ENCODE measurements at places on chromosomes 11 and 22.

DNA sequence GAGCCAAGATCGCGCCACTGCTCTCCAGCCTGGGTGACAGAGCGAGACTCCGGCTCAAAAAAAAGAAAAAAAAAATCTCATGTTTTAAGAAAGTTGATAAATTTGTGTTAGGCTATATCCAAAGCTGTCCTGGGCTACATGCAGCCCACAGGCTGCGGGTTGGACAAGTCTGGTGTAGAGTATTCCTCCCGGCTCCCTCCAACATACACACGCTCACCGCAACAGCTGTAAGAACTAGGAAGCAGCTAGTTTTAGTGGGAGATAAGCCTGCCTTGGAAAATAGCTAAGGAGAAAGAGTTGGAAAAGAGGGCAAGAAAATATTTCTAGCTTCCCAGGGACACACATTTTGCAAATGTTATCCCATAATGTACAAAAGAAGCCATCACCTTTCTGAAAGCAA is 46.6 kb downstream of the CELF1 start:
- H3K27ac ChIP-seq = peak overlapping the region; percentile 60
- no peak overlapping the region for H3K4me3 ChIP-seq
- peaks cover 64% of the 10 kb centered on the region for H3K4me1 ChIP-seq
- no peak for DNase-seq
- H3K27me3 ChIP-seq = no peaks in the 10 kb centered on the region

- H3K4me1 ChIP-seq = no peaks in the 10 kb centered on the region
- H3K36me3 ChIP-seq = no peaks in the 10 kb centered on the region
- no peak for DNase-seq
These were observed 76.8 kb downstream of the MN1 start for GRCh38 chr22:27724709-27725108.

- no peak for DNase-seq
- no peak overlapping the region for H3K27ac ChIP-seq
- H3K27me3 ChIP-seq = peaks cover 19% of the 10 kb centered on the region
- peaks cover 9% of the 10 kb centered on the region for H3K36me3 ChIP-seq
- peaks cover 17% of the 10 kb centered on the region for H3K4me1 ChIP-seq
These were observed 565 bp downstream of the GAS2L1 start for GRCh38 chr22:29306835-29307595.

GRCh38 chr22:46040471-46041465 is 63.8 kb upstream of the WNT7B start:
- H3K27me3 ChIP-seq = no peaks in the 10 kb centered on the region
- DNase-seq = no peak
- peaks cover 7% of the 10 kb centered on the region for H3K36me3 ChIP-seq
- no peak overlapping the region for H3K4me3 ChIP-seq

DNA sequence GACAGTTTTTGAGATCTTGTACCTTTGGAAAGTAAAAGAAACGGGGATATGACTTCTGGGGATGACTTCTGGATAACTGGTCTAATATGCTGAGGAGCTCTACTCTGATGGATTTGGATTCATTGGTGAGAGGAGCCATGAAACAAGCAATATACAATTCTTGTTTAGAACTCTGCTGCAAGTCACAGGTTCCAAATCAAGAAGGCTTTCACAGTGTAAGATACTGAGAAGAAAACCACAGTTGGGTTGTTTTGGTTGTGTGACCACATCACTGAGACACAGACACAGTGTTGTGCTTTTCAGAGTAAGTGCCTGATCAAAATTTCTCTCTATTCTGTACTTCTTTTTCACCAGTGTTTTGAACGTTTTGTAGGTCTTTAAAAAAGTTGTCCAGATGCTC is 13.1 kb upstream of the UCP2 start:
- peaks cover 38% of the 10 kb centered on the region for H3K4me1 ChIP-seq
- H3K27ac ChIP-seq = peak overlapping the region; percentile 99

DNA sequence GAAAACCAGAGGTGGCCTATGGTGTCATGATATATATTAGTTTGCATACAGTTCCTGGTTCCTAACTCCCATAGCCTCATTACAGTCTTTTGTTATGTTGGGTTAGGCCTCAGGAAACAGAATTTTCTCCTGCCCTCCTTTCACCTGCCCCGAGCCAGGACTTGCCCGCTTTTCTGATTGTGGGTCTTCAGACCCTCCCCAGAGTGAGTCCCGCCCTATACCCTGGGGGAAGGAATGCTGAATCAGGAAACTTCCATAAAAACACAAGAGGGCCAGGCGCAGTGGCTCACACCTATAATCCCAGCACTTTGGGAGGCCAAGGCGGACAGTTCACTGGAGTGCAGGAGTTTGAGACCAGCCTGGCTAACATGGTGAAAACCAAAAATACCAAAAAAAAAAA is 70.9 kb downstream of the SLC35F2 start:
- H3K4me1 ChIP-seq = no peaks in the 10 kb centered on the region
- peaks cover 2% of the 10 kb centered on the region for H3K36me3 ChIP-seq
- DNase-seq = no peak
- no peak overlapping the region for H3K4me3 ChIP-seq
- peaks cover 10% of the 10 kb centered on the region for H3K27me3 ChIP-seq

DNA sequence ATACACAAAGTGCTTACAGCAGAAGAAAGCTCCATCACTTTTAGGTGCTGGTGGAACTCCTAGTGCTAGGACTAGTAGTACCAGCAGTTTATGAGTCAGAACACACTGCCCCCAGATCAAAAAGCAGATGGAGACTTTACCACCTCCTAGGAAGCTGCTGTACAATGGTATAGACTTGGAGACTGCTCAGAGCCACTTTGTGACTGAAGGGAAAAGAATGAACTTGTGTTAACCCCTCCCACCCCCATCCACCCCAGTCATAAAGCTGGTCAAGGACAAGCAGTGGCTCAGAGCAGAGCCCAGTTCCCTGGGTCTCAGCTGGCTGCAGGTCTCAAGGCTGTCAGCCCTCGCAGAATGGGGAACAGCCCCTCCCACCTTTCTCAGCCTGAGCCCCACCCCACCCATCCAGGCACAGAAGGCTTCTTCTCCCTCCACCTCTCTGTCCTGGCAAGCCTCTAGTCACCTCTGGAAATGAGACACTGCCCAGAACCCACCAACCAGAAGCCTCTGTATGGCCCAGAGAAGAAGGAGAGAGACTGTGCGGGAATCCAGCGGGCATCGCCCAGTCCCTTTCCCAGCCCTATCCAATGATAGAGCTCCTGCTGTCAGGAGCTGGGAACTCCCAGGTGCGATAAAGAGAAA is 23.8 kb downstream of the PACSIN2 start:
- peaks cover 11% of the 10 kb centered on the region for H3K36me3 ChIP-seq
- H3K27ac ChIP-seq = no peak overlapping the region
- H3K4me1 ChIP-seq = peaks cover 17% of the 10 kb centered on the region
- no peak for DNase-seq
- no peak overlapping the region for H3K4me3 ChIP-seq

DNA sequence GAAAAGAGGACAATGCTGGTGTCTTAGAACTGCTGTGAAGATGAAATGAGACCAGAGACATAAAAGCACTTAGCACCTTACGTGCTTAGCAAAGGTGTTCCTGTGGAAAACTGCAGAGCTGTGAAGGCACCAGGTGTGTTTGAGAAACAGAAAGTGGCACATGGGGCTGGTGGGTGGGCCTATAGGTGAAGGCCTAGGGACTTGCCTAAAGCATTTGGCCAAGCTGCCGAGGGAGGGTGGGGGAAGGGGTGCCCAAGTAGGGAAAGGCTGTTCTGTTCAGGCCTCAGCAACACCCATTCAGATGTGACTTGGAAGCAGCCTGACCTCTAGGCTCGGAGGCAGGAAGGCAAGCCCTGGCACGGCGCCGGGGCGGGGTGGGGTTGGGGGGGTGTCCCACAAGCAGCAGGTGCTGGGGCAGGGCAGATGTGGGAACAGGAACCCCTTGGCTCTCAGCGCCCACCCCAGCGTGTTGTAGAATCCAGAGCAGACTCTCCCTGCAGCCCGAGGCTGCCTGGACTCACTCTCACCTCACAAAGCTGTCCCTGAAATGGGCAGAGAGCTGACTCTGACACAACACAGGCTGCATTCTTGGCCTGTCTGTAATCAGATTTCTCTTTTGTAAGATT is 366.7 kb upstream of the NARS2 start:
- peaks cover 24% of the 10 kb centered on the region for H3K27me3 ChIP-seq
- DNase-seq = no peak
- no peaks in the 10 kb centered on the region for H3K36me3 ChIP-seq
- no peak overlapping the region for H3K4me3 ChIP-seq
- H3K27ac ChIP-seq = no peak overlapping the region

- no peaks in the 10 kb centered on the region for H3K4me1 ChIP-seq
- no peaks in the 10 kb centered on the region for H3K27me3 ChIP-seq
- H3K27ac ChIP-seq = no peak overlapping the region
- no peaks in the 10 kb centered on the region for H3K36me3 ChIP-seq
- no peak for DNase-seq
These were observed 6.3 kb downstream of the TYR start for GRCh38 chr11:89184021-89184420.

GRCh38 chr22:26828311-26828710 is 170.9 kb downstream of the MIAT start:
- H3K4me1 ChIP-seq = no peaks in the 10 kb centered on the region
- no peaks in the 10 kb centered on the region for H3K27me3 ChIP-seq
- no peak for DNase-seq
- H3K27ac ChIP-seq = no peak overlapping the region
- peaks cover 4% of the 10 kb centered on the region for H3K36me3 ChIP-seq

DNA sequence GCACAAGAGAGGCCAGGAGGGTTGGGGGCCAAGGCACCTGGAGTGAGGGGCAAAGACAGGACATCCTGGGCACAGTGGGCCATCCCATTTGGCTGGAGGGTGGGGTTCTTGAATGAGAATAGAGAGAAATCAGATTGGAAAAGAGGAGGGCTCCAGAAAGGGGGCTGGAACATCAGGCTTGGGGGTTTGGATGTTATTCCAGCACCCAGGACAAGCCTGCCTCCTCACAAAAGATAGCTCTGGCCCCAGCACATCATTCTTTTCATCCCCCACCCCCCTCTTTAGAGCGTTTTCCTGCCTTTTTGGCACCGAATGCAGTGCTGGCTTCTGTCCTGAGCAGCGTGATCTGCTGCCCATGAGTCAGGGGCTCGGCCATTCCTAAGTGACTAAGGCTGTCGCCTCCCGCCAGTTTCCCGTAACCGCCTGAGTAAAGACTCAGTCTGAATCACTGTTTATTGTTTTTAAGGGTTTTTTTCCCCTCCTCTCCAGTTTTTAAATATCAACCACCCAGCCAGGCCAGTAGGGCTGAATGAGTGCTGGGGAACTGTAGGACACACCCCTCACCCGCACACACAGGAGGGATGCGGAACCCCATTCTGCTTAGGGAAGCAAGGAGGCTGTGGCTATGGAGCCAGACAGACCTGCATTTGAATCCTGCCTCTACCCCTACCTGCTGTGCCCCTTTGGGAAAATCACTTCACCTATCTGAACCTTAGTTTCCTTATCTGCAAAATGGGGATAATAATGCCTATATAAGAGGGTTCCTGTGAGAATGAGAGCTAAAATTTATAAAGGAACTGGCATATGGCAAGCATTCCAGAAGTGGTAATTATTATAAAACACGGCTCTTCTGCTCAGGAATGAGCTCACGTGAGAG is 32.4 kb upstream of the NAV2 start:
- H3K4me1 ChIP-seq = no peaks in the 10 kb centered on the region
- no peak overlapping the region for H3K27ac ChIP-seq
- H3K36me3 ChIP-seq = no peaks in the 10 kb centered on the region
- peaks cover 37% of the 10 kb centered on the region for H3K27me3 ChIP-seq
- H3K4me3 ChIP-seq = no peak overlapping the region
- no peak for DNase-seq

GRCh38 chr22:28029201-28029948 is 110.3 kb upstream of the PITPNB start:
- H3K36me3 ChIP-seq = no peaks in the 10 kb centered on the region
- no peak overlapping the region for H3K4me3 ChIP-seq
- no peak overlapping the region for H3K27ac ChIP-seq
- peaks cover 15% of the 10 kb centered on the region for H3K27me3 ChIP-seq
- H3K4me1 ChIP-seq = no peaks in the 10 kb centered on the region
- no peak for DNase-seq

- no peaks in the 10 kb centered on the region for H3K4me1 ChIP-seq
- no peaks in the 10 kb centered on the region for H3K27me3 ChIP-seq
- H3K27ac ChIP-seq = no peak within 1 kb of the TSS
- peak; percentile 98 for DNase-seq
- H3K36me3 ChIP-seq = peaks cover 6% of the 10 kb centered on the region
- no peak within 1 kb of the TSS for H3K4me3 ChIP-seq
These were observed at the start of gene USP2 for GRCh38 chr11:119381181-119381988. USP2 (minus strand) TSS chr11:119381690; CDS start chr11:119373480, 8,210 bp downstream.

DNA sequence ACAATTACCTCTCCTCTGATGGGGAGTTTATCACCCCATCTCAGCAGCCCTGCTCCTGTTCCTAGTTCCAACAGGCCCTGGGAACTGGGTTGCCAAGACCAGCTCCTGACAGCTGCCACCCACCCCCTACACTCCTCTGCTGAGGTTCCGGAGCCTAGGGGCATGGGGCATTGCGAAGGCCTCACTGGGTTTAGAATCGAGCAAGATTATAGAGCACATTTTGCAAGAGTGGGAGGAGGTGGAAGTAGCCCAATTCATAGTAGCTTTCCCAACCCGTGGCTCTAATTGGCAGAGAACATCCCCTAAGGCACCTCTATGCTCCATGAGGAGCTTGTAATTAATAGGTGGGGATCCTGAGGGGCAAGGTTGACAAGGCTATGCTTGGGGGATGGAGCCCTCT is 23.0 kb downstream of the MYEOV start:
- no peak overlapping the region for H3K4me3 ChIP-seq
- no peak for DNase-seq
- H3K27me3 ChIP-seq = no peaks in the 10 kb centered on the region

DNA sequence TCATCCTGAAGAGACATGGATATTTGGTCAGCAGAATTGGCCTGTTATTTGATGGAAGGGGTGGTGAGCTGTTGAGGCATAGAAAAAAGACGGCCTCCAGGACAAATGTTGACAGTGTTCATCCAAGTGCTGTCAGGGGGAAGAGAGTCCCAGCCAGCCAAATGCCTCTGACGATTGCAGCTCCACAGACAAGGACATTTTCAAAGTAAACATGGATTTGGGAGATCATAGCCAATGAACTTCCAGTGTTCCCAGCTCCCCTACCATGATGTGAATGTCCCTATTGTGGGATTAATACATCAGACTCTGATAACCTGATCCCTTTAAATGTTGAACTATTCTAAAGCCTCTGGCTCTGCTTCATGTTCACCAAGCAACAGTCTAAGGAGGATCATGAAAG is 31.2 kb upstream of the PSMA1 start:
- H3K27me3 ChIP-seq = no peaks in the 10 kb centered on the region
- H3K36me3 ChIP-seq = peaks cover 1% of the 10 kb centered on the region
- no peak overlapping the region for H3K4me3 ChIP-seq
- H3K4me1 ChIP-seq = peaks cover 33% of the 10 kb centered on the region

DNA sequence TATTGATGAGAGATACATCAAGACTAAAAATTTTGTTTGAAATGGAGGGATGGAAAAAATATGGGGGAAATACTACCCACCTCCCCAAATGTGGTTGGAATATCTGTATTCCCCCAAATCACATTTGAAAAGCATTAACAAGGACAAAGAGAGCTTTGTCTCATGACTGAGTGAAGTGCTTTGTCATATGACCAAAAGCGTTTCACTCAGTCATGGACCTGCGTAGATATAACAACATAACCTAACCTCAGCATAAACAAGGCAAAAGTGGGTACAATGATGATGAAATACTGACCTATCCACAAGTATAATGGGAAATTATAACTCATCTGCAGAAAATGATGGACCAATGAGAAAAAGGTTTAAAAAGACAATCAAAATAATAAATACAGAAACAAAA is 418.3 kb downstream of the TBC1D22A start:
- no peak overlapping the region for H3K4me3 ChIP-seq
- peaks cover 12% of the 10 kb centered on the region for H3K36me3 ChIP-seq
- H3K27ac ChIP-seq = no peak overlapping the region
- H3K27me3 ChIP-seq = no peaks in the 10 kb centered on the region
- DNase-seq = no peak

All from central memory CD8-positive, alpha-beta T cell (primary cell).